ENCODE measurements at places on chromosomes 11 and 22. TPM values are rescaled to one million over a fixed set of nuclear protein-coding genes. Genes with fewer than 3 reads are reported as not detected.

BTG4 gene
- total RNA-seq, result not detected

IL17REL gene
- total RNA-seq, result 0.15 TPM

CCDC179 gene
- total RNA-seq, result not detected

TRIM48 gene
- not detected for total RNA-seq

CNTF gene
- total RNA-seq, result 0.77 TPM

GPHA2 gene
- not detected for total RNA-seq

HEPHL1 gene
- total RNA-seq, result not detected

PCSK7 gene
- total RNA-seq, result 97.9 TPM

AMPD3 gene
- 13.0 TPM for total RNA-seq

OR8D1 gene
- total RNA-seq, result not detected

OR52A5 gene
- total RNA-seq, result not detected

SMC1B gene
- total RNA-seq, result 1.3 TPM

PRR5L gene
- 11.2 TPM for total RNA-seq

ESRRA gene
- 21.7 TPM for total RNA-seq

OR51B2 gene
- total RNA-seq, result not detected

ASCL2 gene
- not detected for total RNA-seq

NNMT gene
- total RNA-seq, result not detected

SIRT3 gene
- 20.1 TPM for total RNA-seq

UCP2 gene
- 157 TPM for total RNA-seq

SAA4 gene
- total RNA-seq, result not detected

LSP1 gene
- 42.4 TPM for total RNA-seq

WNT11 gene
- not detected for total RNA-seq

NRIP3 gene
- 3.5 TPM for total RNA-seq

DGCR6 gene
- 1.2 TPM for total RNA-seq

TSKU gene
- total RNA-seq, result 0.35 TPM

CSF2RB gene
- total RNA-seq, result 0.14 TPM

MRGPRE gene
- not detected for total RNA-seq

SMIM38 gene
- total RNA-seq, result 0.17 TPM

APOA5 gene
- not detected for total RNA-seq

EIF3M gene
- total RNA-seq, result 358 TPM

NELL1 gene
- total RNA-seq, result not detected

C1QTNF6 gene
- 13.6 TPM for total RNA-seq

SLC22A9 gene
- not detected for total RNA-seq

POTEH gene
- total RNA-seq, result not detected

CALCA gene
- not detected for total RNA-seq

TBX1 gene
- total RNA-seq, result not detected

C11orf91 gene
- not detected for total RNA-seq

MIAT gene
- 51.8 TPM for total RNA-seq

ABTB2 gene
- total RNA-seq, result 3.1 TPM

BCL2L13 gene
- total RNA-seq, result 32.6 TPM

POU2AF3 gene
- not detected for total RNA-seq

LRRC74B gene
- not detected for total RNA-seq

DNAJB7 gene
- total RNA-seq, result not detected

TUB gene
- total RNA-seq, result 0.67 TPM

SCGB1D2 gene
- not detected for total RNA-seq

RAG1 gene
- total RNA-seq, result 0.14 TPM

RFPL2 gene
- not detected for total RNA-seq

TRIM51 gene
- total RNA-seq, result not detected

ANGPTL5 gene
- not detected for total RNA-seq

SIAE gene
- total RNA-seq, result 10.8 TPM

OR2AG2 gene
- not detected for total RNA-seq
